Activated naive CD4-positive, alpha-beta T cell treated with anti-CD3 and anti-CD28 coated beads, Interleukin-2, amount 50 U/mL, for 16 hours (primary cell): ENCODE measurements at places on chromosomes 3 and 15.

- DNase-seq = no peak
Measured at GRCh38 chr3:20842594-20843436, 656.8 kb upstream of the SGO1 start.

DNA sequence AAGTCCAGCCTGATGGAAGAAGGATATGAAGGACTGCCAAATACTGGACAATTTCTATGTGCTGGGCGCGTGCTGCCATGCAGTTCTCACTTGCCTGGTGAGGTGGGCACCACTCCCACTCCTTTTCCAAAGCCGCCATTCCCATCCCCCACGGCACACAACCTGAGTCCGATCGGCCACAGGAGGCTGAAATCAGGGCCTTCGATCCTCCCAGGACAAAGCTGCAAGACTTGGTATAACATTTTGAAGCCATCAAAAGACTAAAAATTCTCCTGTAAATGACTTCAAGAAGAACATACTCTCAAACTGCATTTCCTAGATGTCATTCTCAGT lies 3.1 kb upstream of the MAP6D1 start:
- no peak for DNase-seq

- no peak for DNase-seq
Measured at GRCh38 chr3:146524961-146525360, 19.4 kb downstream of the PLSCR1 start.

DNA sequence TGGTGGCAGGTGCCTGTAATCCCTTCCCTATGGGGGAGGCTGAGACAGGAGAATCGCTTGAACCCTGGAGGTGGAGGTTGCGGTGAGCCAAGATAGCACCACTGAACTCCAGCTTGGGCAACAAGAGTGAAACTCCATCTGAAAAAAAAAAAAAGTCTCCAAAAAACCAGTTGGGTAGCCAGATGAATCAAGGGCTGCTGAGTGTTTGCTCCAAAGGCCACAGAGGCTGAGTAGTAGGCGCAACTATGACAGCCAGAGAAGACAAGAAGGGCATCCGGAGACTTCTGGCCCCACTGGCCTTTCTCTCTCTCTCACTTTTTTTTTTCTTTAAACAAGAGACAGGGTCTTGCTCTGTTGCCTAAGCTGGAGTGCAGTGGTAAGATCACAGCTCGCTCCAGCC lies 131.8 kb downstream of the SMAD6 start:
- DNase-seq = no peak

GRCh38 chr3:155676252-155676981 lies 68.5 kb downstream of the PLCH1 start:
- DNase-seq = no peak

GRCh38 chr3:149231871-149232270 lies 10.2 kb upstream of the CP start:
- no peak for DNase-seq

DNA sequence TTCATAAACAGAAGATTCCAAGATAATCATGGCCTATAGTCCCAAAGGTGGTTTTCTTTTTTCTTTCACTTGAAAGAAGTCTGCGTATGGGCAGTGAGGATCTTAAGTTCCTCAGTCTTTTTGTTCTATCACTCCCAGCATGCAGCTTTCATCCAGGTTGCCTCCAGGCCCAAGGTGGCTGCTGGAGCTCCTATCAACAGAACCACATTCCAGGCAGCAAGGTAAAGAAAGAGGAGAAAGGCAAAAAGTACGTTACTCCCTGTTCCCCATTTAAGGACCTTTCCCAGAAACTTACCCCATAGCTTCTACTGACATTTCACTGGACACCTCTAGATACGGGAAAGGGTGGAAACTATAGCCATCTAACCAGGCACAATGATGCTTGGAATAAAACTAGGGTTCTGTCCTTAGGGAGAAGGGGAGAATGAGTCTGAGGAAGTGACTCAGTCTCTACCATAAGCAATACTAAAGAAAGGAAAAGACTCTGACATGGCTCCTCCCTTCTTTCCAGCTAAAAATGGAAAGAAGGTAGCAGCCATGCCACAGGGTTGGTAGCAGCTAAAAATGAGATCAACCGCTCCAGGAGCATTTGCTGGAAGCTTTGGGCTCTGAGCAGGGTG lies 313.9 kb upstream of the NR2E3 start:
- no peak for DNase-seq

GRCh38 chr3:197137751-197138150 lies 108.1 kb upstream of the MELTF start:
- DNase-seq = no peak

DNA sequence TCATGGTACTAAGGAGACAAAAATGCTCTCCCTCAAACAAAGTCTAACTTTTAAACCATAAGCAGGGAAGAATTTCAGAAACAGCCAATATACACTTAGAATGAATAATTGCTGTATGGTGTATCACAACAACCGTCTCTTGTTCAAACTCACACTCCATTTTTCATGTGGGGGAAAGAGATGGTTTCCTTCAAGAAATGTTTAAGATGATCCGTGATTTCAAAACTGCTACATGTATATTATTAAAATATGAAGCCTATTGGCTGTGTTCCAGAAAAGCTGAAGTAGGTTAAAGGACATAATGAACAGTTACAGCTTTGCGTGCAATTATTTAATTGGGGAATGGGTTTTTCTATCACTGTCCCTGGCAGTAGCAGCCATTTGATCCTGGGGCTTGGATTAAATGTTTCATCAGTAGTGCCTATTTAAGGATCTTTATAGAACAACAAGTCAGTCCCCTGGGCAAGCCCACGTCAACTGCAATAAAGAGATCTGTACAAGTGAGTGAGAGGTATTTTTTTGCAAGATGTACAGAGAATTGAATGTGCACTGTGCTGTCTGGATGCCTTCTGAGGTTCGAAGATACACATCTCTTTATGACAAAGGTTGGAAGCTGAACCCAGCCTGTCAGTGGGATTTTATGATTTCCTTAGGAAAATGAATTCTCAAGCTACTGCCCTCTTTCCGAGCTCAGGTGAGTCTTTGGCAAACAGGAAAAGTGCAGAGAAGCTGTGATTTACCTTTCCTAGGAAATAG lies 337.2 kb upstream of the RARB start:
- no peak for DNase-seq

- no peak for DNase-seq
Measured at GRCh38 chr3:37237252-37237651, 62.9 kb upstream of the LRRFIP2 start.

DNA sequence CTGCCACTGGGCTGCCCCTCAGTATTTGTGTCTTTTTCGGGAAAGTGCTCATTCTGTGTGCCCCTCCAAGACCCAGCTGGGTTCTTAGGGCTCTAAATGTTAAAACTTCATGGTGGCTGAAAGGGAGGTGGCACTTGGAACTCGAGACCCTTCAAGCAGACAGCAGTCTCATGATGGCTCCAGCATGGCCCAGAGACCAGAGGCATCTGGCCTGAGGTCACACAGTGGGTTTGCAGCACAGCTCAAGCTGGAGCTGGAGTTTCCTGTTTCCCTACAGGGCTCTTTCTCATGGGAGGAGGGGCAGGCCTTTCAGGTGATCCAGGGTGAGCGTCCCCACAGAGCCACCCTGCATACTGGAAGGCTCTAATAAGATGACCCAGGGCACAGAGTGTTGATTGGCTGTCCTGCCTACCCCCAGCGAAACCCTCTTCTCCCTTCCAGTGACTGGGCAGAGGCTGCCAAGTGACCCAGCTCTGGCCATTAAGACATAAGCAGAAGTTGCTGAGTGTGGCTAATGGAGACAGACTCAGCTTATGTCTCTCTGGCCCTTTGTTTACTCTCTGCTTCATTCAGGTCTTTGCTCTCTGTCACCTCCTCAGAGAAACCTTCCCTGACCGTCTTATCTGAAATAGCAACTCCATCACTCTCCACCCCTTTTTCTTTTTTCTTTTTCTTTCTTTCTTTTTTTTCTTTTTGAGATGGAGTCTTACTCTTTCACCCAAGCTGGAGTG lies 166.6 kb upstream of the SMAD3 start:
- DNase-seq = no peak

GRCh38 chr3:38473229-38473628 lies 19.5 kb downstream of the ACVR2B start:
- no peak for DNase-seq

DNA sequence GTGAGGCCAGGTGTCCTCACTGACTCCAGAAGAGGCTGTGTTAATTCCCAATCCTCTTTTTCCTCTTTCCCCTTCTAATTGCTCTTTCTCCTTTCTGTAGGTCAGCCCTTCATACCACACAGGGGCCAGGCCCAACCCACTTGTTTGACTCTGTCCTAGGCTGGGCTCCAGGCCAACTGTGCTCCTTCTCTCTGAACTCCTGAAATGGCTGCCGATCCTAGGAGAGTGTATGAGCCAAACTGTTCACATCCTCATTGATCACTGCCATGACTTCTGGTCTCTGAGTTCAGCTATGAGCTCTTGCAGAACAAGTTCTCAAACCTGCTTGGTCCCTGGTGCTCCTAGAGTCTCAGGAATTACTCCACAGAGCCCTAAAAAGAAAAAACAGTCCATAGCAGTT lies 145.1 kb downstream of the VGLL4 start:
- no peak for DNase-seq

GRCh38 chr15:80081390-80081789 lies 21.9 kb downstream of the ZFAND6 start:
- DNase-seq = no peak

DNA sequence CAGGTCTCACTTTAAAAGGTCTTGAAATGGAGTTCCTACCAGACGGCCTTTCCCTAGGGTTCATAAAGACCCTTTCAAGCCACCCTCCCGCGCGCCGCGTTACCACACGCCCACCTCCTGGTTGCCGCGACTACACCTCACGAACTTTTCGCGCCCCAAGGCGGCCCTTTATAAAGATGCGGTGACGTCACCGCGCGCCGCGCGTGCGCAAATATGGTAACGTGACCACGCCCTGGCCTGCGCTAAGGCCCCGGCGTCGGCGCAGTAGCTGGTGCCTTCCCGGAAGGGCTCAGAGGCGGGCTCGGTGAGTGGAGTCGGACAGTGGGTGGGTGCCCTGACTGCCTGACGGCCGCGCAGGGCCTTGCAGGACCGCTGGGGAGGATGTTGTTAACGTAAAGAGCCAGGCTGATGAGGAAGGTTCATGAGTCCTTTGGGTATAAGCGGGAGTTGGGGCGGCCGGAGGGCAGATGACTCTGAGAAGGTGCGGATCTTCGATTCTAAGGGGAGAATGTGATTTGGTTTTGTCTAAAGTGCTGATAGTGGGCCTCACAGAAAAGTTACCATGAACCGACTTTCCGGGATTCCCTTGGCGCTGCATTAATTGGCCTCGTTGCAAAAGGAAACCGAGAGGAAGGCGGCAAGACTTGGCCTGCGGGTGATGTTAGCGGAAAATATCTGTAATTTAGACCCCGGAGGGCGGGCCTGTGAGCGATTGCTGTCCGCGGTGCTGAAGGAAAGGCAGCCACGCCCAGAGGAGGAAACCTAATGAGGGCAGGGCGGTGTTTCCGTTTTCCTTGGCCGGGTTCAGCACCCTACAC lies 54.4 kb downstream of the FEZF2 start:
- DNase-seq = peak; percentile 60

- DNase-seq = no peak
Measured at GRCh38 chr15:76566276-76566675, 229.7 kb downstream of the ISL2 start.

DNA sequence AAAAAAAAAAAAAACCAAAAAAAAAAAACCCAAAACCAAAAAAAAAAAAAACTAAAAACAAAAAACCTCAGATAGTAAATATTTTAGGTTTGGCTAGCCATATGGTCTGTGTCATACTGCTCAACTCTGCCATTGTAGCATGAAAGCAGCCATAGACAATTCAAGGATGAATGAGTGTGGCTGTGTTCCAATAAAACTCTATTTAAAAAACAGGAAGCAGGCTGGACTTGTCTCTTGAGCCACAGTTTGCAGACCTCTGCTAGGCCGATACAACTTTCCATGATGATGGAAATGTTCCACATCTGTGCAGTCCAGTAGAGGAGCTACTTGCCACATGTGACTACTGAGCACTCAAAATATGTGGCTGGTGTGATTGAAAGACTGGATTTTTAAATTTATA lies 11.1 kb downstream of the EFCAB12 start:
- no peak for DNase-seq

- no peak for DNase-seq
Measured at GRCh38 chr3:60322298-60322856, 928.9 kb downstream of the FHIT start.

DNA sequence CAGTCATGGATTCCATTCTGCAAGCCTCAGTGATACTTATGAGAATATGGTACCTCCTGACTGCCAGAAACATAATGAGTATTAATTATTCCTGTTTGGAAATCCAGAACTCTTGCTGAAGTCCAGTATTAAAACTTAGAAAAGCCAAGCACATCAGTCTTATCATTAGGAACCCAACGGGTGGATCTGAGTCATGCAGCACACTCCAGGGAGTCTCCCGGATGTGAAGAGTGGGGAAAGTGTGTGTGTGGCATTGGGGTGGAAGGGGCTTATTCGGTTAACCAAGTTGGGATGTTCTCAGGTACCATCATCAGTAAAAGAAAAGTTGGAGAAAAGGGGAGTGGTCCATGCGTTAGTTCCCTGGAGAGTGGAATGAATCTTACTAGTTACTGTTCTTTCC lies 181.1 kb downstream of the PLCL2 start:
- no peak for DNase-seq

DNA sequence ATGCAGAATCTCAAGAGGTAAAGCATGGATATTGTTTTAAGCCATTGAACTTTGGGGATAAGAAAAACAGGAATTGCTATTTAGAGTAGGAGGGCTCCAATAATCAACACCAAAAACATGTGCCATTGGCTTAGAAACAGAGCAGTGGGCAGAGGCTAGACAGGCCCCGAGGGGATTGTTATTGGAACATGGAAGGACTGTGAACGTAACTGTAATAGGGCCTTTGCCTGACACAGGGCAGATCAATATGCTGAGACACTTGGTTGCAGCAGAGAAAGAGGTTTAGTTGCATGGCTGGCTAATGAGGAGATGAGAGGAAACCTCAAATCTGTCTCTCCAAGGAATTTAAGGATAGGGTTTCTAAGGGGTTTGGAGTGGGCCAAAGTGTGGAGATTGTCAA lies 36.9 kb upstream of the RAF1 start:
- no peak for DNase-seq

- DNase-seq = no peak
Measured at GRCh38 chr15:90866161-90866715, 2.1 kb upstream of the FURIN start.
